ENCODE measurements at places on chromosomes 5 and 9.

GRCh38 chr9:98900725-98901124 lies 43.0 kb upstream of the COL15A1 start:
- DNase-seq, result no peak

GRCh38 chr9:100933656-100934055 lies 94.9 kb upstream of the PLPPR1 start:
- no peak for DNase-seq

GRCh38 chr9:121952611-121953010 lies 140.5 kb downstream of the TTLL11 start:
- no peak for DNase-seq

DNA sequence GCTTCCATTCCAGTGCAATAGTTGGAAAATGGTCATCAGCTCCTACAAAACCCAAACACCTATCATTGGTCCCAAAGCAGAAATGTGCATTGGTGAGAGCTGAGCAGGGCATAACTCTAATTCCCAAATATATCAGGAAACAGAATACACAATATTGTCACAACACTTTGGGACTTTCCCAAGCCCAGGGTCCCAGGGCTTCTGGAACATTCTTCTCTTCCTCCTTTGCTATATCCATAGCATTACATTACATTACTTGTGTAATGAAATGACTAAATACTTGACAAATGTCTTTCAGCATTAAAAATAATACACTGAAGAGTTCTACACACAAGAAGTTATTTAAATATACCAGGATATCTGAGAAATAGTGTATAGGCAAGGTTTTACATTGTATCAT lies 45.6 kb downstream of the LIX1 start:
- DNase-seq, result no peak

DNA sequence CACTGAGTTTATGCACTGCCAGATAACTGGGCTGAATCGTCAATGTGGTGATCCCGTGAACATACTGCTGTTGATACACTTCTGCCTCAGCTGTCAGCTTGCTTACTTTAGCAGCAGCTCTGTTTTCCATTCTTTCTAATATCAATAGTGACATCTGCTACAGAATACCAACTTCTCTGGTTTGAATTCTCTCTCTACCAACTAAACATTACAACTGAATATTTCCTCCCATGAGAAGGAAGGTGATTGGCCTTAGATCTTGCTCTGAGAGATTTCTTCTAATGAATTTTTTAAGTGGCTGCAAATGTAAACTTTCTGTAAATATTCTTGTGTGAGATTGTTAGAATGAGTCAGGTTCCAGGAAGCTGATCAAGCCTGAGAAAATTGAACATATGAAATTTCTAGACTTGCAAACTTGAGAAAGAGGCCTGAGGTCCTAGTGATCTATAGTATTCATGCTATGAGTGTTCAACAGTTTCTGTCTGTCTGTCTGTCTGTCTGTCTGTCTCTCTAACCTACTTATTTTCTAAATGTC lies 205.5 kb upstream of the CDKN2B start:
- no peak for DNase-seq

- no peak for DNase-seq
These were observed 15.9 kb downstream of the SRD5A1 start for GRCh38 chr5:6649186-6649585.

GRCh38 chr5:81763294-81763928 lies 12.5 kb upstream of the SSBP2 start:
- no peak for DNase-seq

DNA sequence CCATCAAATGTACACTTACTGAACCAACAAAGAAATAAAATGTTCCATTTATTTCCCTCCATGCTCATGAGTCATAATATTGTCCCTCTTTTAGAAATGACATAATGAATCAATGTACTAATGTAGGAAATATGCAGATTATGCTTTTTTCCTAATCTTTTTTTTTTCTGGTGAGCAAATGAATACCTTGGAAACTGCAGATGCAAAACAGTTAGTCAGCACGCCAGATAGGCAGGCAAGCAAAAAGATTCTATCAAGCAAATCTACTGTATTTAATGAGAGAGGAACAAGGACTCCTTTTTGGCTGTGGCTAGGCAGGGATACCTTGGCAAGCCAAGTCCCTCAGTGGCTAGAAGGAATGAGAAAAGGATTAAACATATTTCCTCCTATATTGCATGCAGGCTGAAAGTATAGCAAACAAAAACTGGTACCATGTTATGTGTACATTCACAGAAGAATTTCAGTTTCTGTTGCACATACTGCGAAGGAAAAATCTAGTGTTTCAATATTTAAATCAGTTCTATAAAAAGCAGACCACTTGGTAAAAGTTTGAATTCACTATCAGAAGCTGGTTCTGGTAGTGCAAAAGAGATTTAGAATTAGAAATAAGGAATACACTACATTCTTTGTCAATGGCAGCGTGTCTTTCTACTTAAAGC lies 605.4 kb downstream of the TLE1 start:
- DNase-seq, result no peak

GRCh38 chr5:111829701-111830100 lies 72.7 kb upstream of the NREP start:
- DNase-seq, result no peak

GRCh38 chr9:27398982-27399653 lies 102.2 kb upstream of the EQTN start:
- no peak for DNase-seq
